Stimulated activated CD4-positive, alpha-beta T cell treated with anti-CD3 and anti-CD28 coated beads, Interleukin-15, amount 100 ng/mL, for 1 hour (primary cell): ENCODE measurements at places on chromosomes 5 and 9.

DNA sequence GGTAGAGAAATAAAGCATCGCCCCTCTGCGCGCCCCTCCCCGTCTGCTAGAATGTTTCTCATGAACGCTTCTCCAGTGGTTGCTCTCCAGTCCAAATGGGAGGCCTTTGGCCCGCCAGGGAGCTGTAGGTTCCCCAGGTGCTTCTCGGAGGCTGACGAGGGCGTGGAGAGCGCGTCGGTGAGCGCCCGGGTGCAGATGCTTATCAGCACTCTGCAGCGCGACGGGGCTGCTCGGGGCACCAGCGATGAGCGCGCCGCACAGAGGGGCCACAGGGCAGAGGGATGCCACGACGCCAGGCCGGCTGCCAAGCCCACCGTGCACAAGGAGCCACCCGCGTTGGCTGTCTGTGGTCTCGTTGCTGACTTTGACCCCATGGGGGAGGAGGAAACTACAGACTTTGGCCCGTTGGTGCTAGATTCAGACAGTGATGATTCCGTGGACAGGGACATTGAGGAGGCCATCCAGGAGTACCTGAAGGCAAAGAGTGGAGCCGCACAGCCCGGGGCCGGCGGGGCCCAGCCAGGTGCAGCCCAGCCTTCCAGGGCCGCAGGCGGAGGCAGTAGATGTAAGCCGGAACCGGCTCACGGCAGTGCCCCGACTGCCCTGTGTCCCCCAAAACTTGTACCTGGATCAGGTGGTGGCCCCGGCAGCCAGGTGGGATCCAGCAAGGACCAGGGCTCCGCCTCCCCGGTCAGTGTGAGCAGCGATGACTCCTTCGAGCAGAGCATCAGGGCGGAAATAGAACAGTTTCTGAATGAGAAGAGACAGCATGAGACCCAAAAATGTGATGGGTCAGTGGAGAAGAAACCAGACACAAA, 5.1 kb downstream of the PPP1R26 start:
- no peak for DNase-seq

DNA sequence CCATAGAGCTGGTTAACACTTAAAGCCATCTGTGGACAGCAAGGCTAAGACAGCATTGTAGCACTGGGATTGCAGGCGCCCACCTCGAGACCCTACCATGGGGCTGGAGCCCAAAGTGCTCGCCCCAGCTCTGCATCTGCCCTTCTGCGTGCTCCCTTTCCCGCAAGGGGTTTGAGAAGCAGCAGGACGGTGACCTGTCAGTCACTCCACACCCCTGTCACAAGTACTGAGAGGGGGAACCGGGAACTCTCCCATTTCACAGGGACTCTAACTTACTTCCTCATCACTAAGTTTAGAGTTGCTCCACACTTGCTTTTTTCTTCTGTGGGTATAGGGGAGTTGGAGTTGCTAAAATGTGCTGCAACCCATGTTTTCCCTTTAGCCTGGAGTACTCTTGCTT, 273.2 kb downstream of the SMARCA2 start:
- DNase-seq, result no peak

DNA sequence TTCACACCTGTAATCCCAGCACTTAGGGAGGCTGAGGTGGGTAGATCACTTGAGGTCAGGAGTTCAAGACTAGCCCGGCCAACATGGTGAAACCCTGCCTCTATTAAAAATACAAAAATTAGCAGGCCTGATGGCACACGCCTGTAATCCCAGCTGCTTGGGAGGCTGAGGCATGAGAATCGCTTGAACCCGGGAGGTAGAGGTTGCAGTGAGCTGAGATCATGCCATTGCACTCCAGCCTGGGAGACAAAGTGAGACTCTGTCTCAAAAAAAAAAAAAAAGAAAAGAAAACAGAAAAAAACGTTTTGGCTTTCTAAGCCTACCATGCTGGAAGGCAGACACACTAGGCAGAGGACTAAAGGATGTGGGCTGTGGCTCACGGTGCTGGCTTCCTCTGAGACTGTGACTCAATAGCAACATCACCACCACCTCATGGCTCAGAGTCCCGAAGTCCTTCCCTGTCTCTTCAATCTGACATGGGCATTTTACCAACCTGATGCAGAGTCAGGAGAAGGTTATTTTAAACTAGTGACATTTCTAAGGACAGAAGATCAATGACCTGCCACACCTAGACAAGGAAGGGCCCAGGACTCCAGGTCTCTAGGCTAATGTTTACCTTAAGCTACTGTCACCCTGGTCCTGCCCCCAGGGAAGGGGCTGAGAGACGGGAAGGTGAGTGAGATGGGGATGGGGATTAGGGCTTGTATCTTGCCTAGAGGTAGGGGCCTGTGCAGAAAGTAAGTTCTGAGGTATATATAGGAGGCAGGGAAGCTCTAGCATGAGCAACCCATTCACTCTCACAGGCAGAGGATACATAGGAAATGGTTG, 3.7 kb downstream of the ECSCR start:
- peak; percentile 53 for DNase-seq

- DNase-seq, result no peak
Measured at GRCh38 chr5:1801967-1802295, 724 bp downstream of the NDUFS6 start.

- no peak for DNase-seq
Measured at GRCh38 chr5:179314606-179315355, 30.5 kb downstream of the ADAMTS2 start.

DNA sequence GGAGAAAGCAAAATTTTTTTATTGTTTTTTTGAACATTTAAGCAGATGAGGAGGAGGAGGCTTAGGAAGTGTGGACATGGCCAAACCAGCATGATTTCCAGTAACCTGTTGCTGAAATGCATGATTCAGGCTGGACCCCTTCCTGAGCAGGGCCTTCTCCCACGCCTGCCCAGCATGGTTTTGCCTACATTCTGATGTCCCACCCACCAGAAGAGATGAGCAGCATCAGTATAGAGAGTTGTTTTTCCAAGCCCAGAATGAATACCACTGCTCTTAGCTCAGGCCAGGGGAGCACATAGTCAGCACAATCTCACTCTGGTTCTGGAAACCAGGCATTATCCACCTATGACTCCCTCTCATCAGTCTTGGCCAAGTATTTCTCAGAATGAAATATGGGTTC, 90.1 kb downstream of the PAPPA start:
- no peak for DNase-seq

GRCh38 chr9:38026021-38026809, 42.8 kb downstream of the SHB start:
- DNase-seq, result no peak

DNA sequence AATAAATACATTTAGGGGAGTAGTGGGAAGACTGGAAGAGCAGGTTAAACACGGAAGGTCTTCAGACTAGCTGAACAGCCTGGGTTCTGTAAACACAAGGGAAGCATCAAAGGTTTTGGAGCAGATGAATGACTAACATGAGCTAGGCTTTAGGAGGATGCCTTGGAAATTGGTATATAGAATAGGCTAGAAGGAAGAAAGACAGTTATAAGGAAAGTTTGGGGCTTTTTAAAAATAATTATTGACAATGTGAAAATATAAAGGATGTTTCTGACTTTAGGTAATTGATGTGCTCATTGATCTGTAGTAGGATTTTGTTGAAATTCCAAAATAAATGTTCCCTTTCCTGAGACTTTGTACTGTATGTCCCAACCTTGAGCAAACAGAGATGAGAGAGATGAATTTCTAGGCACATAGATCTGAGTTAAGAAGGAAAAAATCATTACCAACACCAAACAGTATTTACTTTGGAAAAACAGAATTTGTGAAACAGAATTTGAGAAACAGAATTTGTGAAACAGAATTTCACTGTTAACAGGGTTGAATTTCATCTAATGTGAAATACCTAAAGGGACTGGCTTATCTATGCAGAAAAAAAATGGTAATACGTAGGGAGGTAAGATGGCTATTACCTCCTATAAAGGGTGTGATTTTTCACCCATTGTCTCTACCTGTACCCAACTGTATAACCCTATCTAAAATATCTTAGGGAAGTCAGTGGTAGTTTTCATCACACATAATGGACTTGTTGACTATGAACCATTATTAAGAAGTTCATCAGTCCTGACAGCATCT, 28.8 kb downstream of the SKP2 start:
- no peak for DNase-seq

- no peak for DNase-seq
Measured at GRCh38 chr5:127870914-127871313, 167.7 kb downstream of the CCDC192 start.

GRCh38 chr5:150186137-150186536, 3.7 kb upstream of the SLC6A7 start:
- DNase-seq, result no peak

- DNase-seq, result no peak
Measured at GRCh38 chr5:82821846-82822633, 255.2 kb downstream of the TMEM167A start.

DNA sequence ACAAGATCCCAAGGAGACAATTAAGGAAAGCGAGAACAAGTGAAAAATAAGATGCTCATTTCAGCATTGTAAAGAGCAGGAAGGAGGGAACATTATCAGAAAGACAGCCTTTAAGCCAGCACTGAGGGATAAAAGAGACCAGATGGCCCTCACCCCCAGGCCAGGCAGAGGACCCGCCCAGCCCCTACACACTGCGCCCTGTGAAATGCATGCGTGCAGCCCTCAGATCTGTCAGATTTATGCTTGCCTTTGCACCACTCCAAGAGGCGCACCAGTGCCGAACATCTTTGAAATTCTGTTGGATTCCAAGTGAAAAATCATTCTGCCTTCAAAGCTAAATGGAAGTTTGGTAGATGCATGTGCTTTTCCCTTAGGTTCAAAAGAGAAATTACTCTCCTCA, 378.0 kb downstream of the MLLT3 start:
- no peak for DNase-seq

GRCh38 chr9:14318934-14319580, 5.1 kb upstream of the NFIB start:
- DNase-seq, result no peak

- no peak for DNase-seq
Measured at GRCh38 chr9:36566813-36567221, 5.9 kb upstream of the MELK start.
